ENCODE measurements at places on chromosomes 4 and X.

GRCh38 chr4:7735961-7736360 lies 203.7 kb downstream of the AFAP1 start:
- no peak for DNase-seq

DNA sequence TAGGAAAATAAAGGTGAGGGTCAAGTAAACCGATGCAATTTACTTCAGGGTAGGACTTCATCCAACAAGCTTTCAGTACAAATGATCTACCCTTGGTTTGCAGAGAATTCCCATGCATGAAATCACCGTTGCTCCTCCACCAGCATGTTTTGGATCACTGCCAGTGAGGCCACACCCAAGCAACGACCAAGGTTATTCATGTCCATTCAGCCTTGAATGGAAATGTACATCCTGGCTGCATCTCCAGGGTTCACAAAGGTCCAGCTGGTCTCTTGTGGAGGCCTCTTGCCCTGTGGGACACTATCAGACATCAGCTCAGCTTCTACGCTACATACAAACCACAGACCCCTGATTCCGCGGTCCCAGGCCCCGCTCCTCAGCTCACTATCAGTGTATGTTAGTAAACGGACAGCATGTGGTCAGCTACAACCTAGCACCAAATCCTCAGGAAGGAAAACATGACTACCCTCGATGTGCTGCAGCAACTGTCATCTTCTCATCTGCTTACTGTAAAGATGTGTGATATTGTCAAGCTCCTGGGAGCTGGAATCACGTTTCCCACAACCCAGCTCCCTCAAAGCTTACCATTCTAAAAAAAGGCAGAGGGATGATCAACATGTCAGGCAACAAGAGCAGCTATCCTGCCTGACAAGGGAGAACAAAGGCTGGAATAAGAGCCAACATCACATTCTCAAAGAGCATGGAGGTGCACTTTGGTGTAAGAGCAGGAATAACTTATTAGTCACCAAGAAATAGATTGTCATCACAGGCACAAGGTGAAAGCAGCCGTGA lies 4.9 kb downstream of the LYAR start:
- DNase-seq = no peak

DNA sequence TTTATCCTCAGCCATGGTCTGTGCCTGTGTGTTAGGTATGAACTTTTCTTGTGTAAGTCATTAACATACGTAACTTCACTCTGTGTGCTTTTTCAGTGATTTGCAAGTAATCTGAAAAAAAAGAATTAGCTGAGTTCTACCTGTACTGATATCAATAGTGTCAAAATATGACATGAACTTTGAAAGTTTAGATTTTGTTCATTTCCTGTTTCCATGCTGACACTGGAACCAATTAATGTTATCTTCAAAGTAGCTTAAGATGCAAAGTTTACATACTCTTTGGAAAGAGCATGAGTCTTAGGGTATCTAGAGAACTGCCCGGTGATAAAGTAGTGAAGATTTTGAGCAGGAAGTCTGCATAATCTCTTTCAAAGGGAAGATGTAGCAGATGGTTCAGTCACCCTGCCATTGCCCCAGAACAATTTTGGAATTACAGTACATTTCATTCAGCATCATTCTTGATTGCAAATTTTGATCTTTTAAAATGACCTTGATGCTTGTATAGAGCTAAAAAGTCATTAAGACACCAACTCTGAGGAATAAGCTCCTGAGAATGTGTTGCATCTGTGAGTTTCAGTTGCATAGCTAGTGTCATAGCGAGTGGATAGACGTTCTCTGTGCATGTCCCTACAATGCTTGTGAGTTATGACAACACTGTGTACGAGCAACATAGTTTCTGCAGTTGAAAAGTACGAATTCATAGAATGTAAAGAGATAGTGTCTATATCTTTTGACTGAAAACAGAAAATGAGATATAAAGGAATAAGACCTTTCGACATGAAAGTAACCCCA lies 130.5 kb downstream of the PTTG2 start:
- no peak for DNase-seq

DNA sequence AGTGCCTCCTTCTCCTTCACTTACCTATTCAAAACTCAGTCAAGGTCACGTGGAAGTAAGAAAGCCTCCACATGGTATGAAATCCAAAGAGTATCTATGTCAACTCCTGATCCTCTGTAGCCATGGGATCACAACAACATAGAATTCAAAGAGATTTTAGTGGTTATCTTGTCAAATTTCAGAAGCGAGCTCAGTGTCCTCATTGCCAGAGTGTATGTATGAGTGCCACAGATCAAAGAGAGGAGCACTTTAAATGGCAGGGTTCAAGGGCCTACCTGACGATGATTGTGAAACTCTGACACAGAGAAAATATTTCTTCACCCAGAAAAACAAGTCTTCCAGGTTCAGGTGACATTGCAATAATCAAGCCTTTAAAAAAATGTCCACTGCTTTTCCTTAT lies 1.2 kb upstream of the ACE2 start:
- DNase-seq = no peak

GRCh38 chrX:155134255-155134654 lies 62.9 kb downstream of the BRCC3 start:
- DNase-seq = no peak

DNA sequence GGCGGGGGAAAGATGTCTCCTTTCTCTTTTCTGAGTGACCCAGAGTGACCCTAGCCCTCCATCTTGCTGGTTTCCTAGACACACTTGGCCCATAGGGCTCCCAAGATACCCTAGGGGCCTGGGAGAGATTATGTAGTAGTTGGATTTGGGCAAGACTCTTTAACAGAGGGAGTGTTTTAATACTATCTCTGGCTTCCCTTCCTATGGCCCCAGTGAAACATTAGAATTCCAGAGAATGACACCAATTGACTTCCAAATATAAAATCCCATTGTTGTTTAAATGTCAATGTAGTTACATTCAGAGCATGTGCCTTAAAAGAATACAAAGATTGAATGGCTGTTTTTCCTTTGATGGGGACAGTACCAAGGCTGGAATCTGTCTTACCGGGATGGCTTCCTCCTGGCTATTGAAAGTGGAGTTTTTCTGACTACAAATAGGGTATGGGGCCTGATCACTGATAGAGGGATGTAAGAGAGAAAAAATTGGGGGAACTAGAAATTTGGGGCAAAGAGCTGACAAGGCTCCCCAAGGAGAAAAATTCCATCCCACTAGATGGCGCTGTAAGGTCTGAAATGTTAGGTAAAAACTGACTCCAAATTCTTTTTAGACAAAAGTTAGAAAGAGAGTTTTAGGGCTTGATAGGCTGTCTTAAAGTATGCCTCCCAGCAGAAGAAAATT lies 10.7 kb downstream of the TENT5D start:
- no peak for DNase-seq

GRCh38 chr4:23819041-23819511 lies 70.8 kb downstream of the PPARGC1A start:
- DNase-seq = peak; percentile 28

GRCh38 chr4:154559494-154560418 lies 3.1 kb upstream of the FGB start:
- DNase-seq = no peak

- no peak for DNase-seq
Measured at GRCh38 chrX:13078739-13079444, 34.5 kb upstream of the FAM9C start.

DNA sequence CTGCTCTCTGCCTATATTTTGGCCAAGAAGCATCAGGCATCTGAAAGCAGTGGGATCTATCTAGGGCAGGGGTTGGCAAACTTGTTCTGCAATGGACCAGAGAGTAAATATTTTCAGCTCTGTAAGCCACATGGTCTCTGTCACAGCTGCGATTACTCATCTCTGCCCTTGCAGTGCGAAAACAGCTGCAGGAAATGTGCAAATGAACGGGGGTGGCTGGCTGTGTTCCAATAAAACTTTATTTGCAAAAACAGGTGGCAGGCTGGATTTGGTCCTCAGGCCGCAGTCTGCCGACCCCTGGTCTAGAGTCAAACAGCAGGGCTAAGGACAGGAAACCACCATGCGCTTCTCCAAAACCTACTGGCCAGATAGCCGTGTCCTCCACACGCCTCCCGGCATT lies 48.6 kb downstream of the ACOX3 start:
- DNase-seq = no peak

GRCh38 chr4:7330031-7330596 lies 104.6 kb downstream of the PSAPL1 start:
- DNase-seq = peak; percentile 81

DNA sequence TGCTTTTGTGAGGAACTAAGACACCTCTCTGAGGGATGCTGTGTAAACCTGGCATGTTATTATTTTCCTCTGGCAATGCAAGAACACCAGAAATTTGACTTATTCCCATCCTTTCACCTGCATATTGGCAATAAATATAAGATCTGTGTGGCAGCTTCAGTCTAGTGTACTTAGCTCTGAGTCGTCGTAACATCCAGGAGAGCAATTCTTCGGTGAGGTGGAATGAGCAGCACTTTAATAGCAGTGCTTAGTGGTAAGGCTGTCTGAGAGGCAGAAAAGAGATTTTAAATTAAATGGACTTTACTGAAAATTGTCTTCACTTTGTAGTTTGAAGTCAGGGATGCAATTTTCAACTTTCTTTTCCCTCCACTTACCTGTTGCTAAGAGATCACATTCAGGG lies 344.9 kb downstream of the PCDH7 start:
- no peak for DNase-seq

GRCh38 chr4:1648962-1649361 lies 35.2 kb downstream of the FAM53A start:
- DNase-seq = no peak

GRCh38 chr4:189128341-189128740 lies 812.3 kb upstream of the FRG1 start:
- DNase-seq = no peak

DNA sequence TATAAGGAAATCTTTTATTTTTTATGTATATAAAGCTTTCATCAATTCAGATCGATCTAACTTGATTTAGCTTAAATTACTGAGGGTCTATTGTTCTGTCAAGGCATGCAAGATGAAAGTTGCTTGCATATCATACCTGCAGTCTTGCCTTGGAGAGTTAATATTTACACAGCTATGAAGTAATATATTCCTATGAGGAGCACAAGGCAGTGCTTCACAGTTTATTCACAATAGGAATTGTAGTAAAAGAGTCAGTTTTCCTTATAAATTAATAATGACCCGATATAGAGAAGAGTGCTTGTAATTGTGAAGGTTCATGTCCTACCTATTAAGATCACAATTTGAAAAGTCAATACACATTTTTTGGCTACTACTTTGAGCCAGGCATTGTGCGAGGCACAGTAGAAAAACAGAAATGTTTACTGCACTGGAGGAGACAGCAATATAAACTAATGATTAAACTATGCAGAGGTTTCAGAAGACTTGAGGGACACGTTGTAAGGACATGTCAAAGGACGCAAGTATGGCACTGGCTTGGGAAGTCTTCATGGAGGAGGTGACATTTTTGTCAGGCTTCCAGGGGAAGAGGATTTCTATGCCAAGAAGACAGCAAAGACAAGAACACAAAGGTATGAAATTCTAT lies 38.8 kb downstream of the REELD1 start:
- no peak for DNase-seq

- no peak for DNase-seq
Measured at GRCh38 chrX:13090339-13091110, 46.1 kb upstream of the FAM9C start.

GRCh38 chr4:78379991-78380729 lies 171.4 kb upstream of the ANXA3 start:
- DNase-seq = no peak

- no peak for DNase-seq
Measured at GRCh38 chrX:150355913-150356312, 7.2 kb upstream of the MAMLD1 start.

- no peak for DNase-seq
Measured at GRCh38 chr4:38170338-38171169, 210.4 kb downstream of the PTTG2 start.

DNA sequence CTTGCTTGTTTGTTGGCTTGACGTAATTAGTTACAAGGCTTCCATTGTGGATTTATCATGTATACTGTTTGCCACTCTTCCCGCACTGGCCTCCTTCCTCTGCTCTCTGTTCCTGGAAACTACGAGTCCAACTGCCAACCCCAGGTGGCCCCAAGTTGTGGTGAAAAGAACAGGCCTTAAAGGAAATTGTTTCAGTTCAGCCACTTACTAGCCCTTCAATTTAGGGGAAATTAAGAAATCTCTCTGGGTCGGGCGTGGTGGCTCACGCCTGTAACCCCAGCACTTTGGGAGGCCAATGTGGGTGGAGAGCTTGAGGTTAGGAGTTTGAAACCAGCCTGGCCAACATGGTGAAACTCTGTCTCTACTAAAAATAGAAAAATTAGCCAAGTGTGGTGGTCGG lies 28.0 kb downstream of the RBM47 start:
- no peak for DNase-seq

- no peak for DNase-seq
Measured at GRCh38 chrX:129781134-129781672, 1.5 kb downstream of the SASH3 start.

- DNase-seq = no peak
Measured at GRCh38 chr4:47837094-47837907, 566 bp downstream of the CORIN start.

DNA sequence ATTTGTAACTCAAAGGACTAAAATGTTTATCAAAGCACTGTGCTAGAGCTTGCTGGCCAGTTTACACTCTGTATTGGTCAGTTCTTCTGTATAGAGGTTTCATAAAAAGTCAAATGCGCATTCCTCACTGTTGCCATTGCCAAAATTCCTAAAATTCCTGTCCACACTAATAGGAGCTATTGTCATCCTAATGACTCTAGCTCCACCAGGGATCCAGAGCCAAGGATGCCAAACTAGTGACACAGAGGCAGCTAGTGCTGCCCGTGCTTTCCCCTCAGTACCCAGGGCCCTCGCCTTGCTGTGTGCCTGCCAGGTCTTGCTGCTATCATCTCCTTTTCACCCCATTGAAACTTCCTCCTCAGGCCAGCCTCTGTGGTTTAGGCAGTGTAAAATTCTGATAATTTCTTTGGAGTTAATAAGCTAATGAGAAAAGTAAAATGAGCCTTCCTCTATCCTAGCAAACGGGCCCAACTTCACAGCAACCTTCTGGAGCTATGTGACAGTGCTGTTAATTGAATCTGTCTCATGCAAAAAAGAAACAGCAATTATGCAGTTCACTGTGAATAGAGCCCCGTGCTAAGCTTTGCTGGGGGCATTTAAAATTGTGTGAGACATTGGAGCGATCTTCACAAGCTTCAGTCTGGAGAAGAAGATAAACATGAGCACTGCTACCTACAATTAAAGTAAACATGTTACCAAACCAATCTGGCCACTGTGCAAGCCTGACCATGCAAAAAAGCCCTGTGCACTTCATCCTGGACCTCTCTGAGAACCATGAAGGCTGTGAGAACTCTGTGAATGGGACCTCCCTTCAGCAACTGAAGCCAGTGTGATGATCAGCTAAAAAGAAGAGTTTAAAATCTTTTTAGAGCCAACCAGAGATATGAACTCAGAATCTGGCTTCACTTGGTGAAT lies 43.1 kb upstream of the FGF2 start:
- DNase-seq = no peak

- no peak for DNase-seq
Measured at GRCh38 chr4:121764702-121765367, at the start of gene SMIM43. SMIM43 (minus strand) TSS chr4:121765164; CDS start chr4:121765105, 59 bp downstream.

GRCh38 chr4:157447195-157447594 lies 226.7 kb downstream of the GRIA2 start:
- no peak for DNase-seq

GRCh38 chrX:119512146-119512800 lies 44.0 kb downstream of the SLC25A5 start:
- peak; percentile 17 for DNase-seq

Measured in NCI-H524 treated with DMSO at 0.1 percent for 48 hours (cell line).